NCI-H1694 treated with DMSO at 0.1 percent for 48 hours (cell line): ENCODE measurements at places on chromosomes 5 and 9.

DNA sequence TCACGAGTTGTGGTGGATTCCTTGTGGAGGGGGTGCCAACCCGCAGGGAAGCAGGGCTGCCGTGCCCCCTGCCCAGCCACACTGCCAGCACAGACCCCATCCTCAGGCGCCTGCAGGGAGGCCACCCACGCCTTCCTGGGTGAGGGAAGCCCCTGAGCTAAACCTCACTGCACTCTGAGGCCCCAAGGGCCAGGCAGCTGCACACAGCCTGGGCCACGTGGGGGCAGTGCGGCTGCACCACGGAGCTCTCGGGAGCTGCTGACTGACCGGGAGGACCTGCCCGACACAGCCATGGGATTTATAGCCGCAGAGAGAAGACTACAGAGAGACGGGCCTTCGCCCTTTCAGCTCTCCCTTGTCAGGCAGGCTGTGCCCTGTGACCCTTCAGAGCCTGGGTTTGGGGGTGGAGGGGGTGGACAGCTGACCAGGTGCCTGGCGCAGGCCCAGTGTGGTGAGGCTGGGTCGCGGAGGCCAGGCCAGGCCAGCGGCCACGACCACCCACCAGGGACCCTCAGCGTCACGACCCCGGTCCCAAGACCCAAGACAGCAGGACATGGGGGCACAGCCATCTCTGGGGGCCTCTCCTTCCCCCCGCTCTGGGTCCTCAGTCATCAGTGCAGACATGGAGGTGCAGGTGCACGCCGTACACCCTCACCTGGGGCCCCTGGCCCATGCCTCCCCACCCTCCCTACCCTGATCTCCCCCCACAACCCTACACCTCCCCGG is 4.3 kb upstream of the AHRR start:
- DNase-seq, result peak; percentile 57

- no peak for DNase-seq
These were observed 724.1 kb upstream of the MEF2C start for GRCh38 chr5:89606939-89607534.

DNA sequence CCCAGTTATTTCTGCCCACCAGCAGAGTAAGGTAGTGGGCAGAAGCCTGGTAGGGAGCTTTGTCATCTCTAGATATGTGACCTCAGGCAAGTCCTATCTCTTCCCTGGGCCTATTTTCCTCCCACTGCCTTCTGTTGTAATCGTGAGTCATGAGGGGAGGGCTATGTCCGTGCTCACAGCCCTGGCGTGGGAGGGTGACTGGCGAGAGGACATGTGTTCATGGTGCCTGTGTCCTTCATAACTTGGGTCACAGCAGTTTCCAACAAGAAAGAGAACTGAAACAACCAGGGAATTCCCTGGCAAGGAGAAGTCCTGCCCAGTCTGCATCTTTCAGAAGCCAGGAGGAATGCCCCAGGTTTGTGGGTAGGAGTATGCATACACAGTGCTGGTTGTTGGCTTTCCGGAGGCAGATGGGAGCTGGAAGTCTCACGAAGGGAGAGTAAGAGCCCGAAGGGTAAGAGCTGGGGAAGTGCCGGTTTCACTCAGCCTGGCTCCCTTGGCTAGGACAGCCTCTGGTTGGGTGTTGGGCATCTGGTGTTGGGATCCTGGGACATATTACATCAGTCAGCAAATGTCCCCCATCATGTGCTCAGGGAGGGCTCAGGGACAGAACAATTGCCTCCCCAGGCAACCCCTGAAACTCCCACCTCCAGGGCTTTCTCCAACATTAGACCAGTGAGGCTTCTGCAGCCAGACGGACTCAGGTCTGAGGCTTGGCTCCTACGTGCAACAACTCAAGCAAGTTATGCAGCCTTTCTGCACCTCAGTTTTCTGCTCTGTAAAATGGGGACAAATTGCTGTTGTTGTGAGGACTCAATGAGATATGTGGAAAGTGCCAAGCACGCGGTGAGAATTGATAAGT is 4.3 kb upstream of the TIFAB start:
- DNase-seq, result no peak

DNA sequence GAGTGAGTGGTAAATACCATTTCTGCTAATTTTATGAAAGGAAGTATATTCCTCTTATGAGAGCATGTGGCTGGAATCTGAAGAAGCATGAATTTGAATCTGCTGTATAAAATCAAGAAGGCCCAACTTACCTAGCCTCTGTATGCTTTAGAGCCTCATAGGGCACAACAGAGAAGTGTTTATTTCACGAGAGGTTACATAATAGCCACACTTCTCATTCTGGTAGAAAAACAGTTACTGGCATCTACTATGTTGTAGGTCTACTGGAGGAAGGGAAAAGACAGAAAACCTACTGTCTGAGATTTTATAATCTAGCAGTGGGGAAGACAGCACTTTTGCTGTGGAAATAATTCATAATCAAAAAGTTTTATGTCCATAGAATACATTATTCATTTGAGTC is 172.6 kb upstream of the ZNF608 start:
- no peak for DNase-seq

- DNase-seq, result no peak
These were observed 1782.4 kb upstream of the WWC1 start for GRCh38 chr5:166509085-166509484.

- DNase-seq, result no peak
These were observed 109.8 kb downstream of the NR6A1 start for GRCh38 chr9:124661271-124661670.

- no peak for DNase-seq
These were observed 17.7 kb downstream of the MLLT3 start for GRCh38 chr9:20604562-20604961.

DNA sequence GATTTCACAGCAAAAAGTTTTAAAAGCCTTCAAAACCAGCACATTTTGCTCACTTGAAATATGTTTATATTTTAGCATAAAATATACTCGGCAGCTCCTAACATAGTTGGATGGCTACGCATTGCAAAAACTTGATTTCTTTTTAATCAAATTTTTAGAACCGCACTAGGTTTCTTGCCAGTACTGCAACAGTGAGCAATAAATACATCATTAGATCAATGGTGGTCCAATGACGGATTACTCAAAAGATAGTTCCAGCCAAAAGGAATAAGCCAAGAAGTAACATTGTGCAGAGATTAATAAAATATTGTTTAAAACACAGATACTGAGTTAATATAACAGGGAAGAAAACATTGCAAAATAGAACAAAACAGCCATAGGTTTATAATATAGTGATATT is 5.5 kb downstream of the MARCHF3 start:
- no peak for DNase-seq

GRCh38 chr5:57445705-57446037 is 36.9 kb downstream of the ACTBL2 start:
- DNase-seq, result no peak

- no peak for DNase-seq
These were observed 5.0 kb downstream of the DMRT2 start for GRCh38 chr9:1055166-1055565.

DNA sequence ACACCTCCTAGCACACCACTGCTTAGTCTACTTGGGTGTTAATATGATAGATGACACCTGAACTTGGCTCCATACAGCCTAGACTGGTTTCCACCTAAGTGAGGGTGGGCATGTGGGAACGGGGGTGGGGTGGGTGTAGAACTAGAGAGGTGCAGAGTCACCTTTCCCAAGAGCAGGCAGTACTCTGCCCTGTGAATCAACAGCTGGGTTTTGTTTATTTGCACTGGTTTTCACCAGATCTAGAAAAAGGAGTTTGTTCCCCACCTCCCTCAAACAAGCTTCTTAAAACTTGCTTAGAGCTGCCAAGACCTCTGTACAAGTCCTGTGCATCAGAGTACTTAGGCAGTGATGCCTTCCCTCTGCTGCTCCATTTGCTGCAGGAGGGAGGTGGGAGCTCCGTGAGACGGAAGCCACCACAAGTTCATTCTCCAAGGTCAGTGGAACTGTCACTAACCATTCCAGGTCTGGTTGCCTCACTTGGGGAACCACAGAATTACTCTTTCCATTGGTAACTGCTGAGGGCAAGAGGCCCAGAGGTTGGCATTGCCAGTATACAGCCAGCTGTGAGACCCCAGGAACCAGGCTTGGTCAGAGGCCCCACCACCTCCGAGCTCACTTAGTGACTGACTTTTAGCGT is 163.5 kb downstream of the NR3C1 start:
- DNase-seq, result no peak

DNA sequence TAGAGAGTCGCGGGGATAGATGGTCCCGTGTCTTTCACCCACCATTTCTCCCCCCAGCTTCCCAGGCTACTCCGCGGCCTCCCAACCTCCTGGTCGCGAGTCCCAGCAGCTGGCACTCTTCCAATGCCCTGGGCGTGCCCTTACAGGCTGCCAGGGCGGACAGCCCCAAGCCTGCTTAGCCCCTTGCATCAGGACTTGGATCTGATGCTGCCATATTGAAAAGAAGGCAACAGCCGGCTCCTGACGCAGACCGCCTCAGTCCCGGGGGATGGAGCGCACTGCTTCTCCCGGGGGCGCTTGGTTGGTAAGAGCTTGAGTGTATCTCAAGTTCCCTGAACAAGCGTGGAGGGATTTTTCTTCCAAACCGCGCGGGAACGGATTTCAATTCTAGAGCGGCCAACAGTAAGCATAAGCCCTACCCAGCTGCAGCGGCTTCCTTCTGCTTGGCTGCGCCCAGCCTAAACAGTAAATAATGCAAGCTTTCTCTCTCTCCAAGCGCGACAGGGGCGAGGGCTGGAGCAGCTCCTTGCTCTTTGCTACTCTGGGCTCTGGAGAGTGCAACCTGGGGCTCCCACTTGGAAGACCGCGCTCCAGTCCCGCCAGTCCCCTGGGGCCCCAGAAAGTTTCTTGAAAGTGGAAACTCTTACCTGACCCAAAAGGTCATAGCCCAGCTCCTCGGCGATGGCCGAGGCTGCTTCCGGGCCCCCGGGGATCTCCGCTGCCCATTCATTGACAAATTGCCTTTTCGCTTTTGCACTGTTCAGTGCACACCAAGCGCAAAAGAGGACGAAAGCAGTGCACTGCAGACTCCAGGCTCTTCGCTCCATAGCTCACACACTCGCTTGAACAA is 607 bp downstream of the PCSK1 start:
- DNase-seq, result peak; percentile 28

- DNase-seq, result peak; percentile 66
These were observed 14.7 kb downstream of the SLC45A2 start for GRCh38 chr5:33969572-33970452.
